ENCODE measurements at places on chromosomes 11 and 22.

- DNase-seq, result no peak
Observed at GRCh38 chr11:115462004-115462541, 42.1 kb downstream of the CADM1 start.

- no peak for DNase-seq
Observed at GRCh38 chr11:62880231-62880802, 379 bp upstream of the SLC3A2 start.

- no peak for DNase-seq
Observed at GRCh38 chr11:116927163-116927974, 89.9 kb upstream of the APOA1 start.

DNA sequence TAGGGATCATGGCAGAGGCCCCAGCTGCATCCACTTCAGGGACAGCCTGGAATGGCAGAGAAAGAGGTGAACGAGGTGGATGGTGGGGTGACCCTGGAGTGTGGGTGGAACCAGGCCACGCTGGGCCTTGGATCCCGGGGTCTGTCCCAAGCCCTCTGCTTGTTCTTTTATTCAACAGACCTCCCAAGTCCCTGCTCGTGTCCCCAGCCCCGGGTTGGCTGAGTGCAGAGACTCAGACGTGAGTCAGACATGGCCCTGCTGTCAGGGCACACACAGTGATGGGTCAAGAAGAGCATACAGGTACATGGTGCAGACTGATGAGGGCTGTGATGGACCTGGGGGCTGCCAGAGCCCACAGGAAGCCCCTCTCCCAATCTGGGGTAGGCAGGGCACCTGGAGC lies 6.6 kb downstream of the ARHGAP8 start:
- DNase-seq, result no peak

- no peak for DNase-seq
Observed at GRCh38 chr11:12741671-12742216, 67.5 kb downstream of the TEAD1 start.

DNA sequence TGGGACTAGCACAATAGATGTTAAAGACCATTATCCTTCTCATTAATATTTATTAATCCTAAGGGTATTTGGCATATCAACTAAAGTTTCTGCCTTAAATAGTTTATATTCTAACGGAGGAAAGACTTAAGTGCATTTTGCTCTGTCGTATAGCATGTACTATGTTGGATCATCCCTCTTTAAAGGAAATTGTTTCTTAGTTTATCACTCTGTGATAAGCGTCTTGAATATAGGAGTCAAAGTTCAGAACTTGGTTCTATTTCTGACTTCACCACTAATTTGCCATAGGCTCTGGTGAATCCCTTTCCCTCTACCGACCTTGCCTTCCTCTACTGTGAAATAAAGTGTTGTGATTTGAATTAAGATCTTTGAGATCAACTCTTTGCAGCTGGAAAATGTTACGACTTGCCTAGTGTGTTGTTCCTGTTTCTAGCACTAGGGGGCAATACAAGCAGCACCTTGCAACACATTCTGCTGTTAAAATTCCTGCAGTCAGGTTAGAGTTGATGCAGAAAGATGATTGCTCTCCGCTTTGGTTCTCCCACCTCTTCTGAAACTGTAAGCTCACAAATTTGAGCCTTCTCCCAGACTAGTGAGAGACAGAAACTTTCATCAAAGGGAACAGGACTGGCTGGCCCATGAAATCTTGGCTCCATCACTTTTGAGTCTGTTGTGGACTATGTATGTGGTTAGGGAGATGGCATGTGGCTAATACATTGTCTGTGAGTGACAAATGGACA lies 27.8 kb upstream of the ZNRF3 start:
- peak; percentile 90 for DNase-seq

DNA sequence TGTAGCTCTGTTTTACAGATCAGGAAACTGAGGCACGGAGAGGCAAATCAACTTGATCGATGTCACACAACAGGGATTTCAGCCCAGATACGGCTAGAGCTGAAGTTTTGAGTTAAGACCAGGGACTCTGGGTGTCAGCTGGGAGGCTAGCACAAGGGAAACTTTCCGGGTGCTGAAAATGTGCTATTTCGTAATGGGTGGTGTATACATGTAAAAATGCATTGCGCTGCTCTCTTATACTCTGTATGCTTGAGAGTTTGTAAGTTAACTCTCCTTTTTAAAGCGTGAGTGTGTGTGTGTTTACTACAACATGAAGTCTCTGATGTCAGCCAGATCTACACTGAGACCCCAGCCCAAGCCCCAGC lies 227.6 kb downstream of the MN1 start:
- DNase-seq, result no peak

GRCh38 chr11:76557466-76557865 lies 112.6 kb downstream of the EMSY start:
- DNase-seq, result no peak

DNA sequence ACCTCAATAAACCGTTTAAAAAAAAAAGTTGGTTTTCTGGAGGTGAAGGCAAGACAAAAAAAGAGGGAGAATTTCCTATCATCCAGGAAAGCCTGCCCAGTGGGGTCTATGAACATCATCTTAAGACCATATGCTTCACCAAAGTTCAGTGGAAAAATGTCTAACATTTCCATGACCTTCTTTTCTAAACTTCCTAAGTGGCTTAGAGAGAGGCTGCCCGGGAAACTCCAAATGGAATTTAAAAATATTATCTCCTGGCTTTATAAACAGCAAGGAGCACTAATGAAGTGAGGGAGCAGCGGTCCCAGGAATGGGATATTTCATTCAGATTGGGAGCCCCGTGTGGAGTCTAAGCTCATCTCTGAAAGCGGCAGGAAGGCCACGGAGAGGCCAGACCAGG lies 46.9 kb downstream of the ETS1 start:
- DNase-seq, result no peak
